ENCODE measurements at places on chromosomes 6 and 20. TPM values are rescaled to one million over a fixed set of nuclear protein-coding genes. Genes with fewer than 3 reads are reported as not detected.

The ANKRD66 gene
- not detected for total RNA-seq

GRCh38 chr6:19824058-19824807 is 12.9 kb upstream of the ID4 start:
- H3K27me3 ChIP-seq, result no peaks in the 10 kb centered on the region
- no peak overlapping the region for H3K4me3 ChIP-seq
- no peak for DNase-seq

The ABCF1 gene
- 73.7 TPM for total RNA-seq

DNA sequence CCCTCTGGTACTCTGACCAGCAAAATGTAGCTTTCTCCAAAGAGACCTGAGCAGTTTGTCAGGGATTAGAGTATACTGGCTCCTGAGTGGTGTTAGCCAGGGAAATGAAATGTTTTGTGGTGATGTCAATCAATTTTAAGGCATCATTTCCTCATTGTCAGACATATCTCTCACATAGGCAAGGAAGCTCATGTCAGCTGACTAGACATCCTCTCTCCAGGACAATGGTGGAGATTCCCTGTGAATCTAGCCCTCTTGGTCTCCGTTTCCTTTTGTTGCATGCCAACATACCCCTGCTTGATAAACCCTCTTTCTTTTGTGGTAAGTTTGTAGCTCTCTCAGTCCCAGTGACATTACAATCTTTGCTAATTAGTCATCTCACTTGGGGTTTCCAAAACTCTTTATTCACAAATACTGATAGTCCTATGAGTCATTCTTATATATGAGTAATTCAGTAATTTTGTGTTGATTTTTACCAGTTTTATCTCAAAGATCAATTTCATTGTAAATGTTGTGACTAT is 135.6 kb upstream of the PTPRK start:
- peak; percentile 97 for DNase-seq
- peaks cover 43% of the 10 kb centered on the region for H3K4me1 ChIP-seq
- peak overlapping the region; percentile 89 for H3K27ac ChIP-seq
- no peaks in the 10 kb centered on the region for H3K27me3 ChIP-seq

- no peak overlapping the region for H3K4me3 ChIP-seq
- H3K27me3 ChIP-seq, result no peaks in the 10 kb centered on the region
- H3K36me3 ChIP-seq, result no peaks in the 10 kb centered on the region
- no peak for DNase-seq
- H3K4me1 ChIP-seq, result no peaks in the 10 kb centered on the region
- H3K27ac ChIP-seq, result no peak overlapping the region
Measured at GRCh38 chr20:10022625-10023024, 12.2 kb upstream of the ANKEF1 start.

The CLDN20 gene
- total RNA-seq, result not detected

GRCh38 chr6:131175564-131175963 is 40.3 kb downstream of the AKAP7 start:
- no peak for DNase-seq
- H3K4me1 ChIP-seq, result no peaks in the 10 kb centered on the region
- H3K36me3 ChIP-seq, result no peaks in the 10 kb centered on the region
- no peak overlapping the region for H3K27ac ChIP-seq
- no peak overlapping the region for H3K4me3 ChIP-seq

- H3K27ac ChIP-seq, result no peak overlapping the region
- no peak overlapping the region for H3K4me3 ChIP-seq
- no peak for DNase-seq
- no peaks in the 10 kb centered on the region for H3K36me3 ChIP-seq
Measured at GRCh38 chr6:64415926-64416325, 780.3 kb downstream of the PHF3 start.

All from PC-9 (cell line).